Activated CD4-positive, alpha-beta T cell treated with anti-CD3 and anti-CD28 coated beads, Interleukin-2, amount 50 U/mL, for 48 hours (primary cell): ENCODE measurements at places on chromosomes 16 and 17.

DNA sequence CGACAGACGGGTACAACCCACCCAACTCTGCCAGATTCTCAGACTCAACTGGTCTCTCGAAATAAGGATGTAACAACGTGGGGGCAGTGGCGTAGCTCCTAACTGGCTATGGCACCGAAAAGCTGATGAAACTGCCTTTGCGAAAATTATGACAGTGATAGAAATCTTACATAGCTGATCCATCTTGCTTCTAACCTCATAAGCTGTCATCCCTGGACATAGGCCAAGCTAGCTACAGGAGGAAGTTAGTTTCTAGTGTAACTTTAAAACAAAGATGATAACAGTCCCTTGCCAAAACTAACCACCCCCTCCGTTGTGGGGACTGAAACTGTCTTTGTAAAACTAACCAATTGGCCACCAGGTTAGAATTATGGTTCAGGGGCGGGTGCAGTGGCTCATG, 220.1 kb downstream of the SLC39A11 start:
- no peak for DNase-seq

GRCh38 chr16:85675251-85675874, 13.4 kb downstream of the GINS2 start:
- DNase-seq: no peak

DNA sequence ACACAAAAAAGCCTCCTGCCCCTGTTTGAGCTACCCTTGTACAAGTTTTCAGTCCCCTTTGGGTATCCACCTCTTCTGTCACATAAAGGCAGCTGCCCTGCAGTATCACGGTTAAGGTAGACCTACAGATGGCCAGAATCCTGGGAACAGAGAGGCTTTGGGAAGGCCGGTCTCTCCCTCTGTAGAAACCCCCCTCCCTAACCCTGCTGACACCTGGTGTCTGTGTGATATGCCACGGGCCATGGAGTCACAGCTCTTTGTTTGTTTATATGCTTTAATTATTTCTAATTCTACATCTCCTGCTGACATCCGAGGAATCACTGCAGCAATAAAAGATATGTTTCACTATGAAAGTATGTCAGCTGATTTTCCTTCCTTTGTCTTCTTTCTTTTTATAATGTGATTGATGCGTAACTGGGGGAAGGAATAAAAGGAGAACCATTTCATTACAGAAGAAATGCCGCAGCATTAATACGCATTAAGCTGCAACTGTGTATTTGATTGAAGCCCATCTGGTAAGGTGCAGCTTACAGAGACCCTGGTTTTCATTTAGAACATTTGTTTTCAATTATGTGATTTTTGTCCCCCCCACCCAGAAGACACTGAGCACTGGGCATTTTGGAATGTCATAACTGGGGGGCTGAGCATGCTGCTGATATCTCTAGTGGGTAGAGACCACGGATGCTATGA, 142.1 kb downstream of the SLC39A11 start:
- no peak for DNase-seq

DNA sequence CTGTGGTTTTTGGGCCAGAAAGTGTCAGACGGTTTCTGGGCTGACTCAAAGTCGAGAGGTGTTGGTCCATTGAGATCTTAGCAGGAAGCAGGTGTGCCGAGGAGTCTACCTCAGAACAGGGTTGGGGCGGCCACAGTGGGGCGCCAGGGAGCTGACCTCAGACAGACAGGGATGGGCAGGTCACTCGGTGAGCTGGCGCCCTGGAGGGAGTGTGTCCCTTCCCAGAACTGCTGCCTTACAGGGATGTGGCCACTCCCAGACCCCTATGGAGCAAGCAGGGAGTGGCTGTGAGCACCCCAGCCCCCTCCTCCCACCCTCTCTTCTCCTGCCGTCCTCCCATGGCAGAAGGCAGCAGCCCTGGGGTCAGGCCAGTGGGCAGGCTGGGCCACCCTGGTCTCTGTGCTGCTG, 14.0 kb upstream of the DPEP1 start:
- DNase-seq: peak; percentile 49

- DNase-seq: no peak
These were observed 11.2 kb downstream of the METTL16 start for GRCh38 chr17:2500446-2500845.

- DNase-seq: no peak
These were observed 52.4 kb downstream of the YPEL2 start for GRCh38 chr17:59383893-59384292.

DNA sequence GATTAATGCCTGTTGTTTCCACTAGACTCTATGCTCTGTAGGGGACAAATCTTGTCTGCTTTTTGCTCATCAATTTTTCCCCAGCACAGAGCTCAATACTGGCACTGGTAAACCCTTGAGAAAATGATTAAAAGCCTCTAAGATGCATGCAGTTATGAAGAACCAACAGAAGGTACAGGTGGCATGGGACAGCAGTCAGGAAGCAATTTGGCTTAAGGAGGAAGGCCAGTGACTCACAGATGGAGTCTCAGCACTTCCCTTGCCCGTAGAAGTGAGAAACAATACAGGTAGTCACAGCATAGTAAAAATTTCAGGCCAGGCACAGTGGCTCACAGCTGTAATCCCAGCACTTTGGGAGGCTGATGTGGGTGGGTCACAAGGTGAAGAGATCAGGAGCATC, 504.7 kb upstream of the RBFOX1 start:
- no peak for DNase-seq

- no peak for DNase-seq
These were observed 22.2 kb upstream of the ADAMTS18 start for GRCh38 chr16:77457046-77457445.

DNA sequence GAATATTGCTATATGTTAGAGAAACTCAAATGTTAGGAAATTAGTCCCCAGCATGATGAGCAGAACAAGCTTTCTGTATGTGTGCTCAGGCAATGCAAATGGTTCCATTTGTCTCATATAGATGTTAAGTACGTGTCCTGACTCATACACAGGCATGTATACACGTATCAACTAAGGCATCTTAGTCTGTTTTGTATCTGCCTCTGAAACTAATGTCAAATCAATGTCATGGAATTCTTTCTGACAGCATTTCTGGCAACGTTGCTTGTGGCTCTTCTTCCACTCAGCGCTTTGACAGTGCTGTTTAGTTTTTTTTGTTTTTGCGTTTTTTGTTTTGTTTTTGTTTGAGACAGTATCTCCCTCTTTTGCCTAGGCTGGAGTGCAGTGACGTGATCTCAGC, 111.9 kb downstream of the CNTNAP4 start:
- no peak for DNase-seq
